IPS DF 19.7 (cell line): ENCODE measurements at places on chromosomes 16 and 17.

- DNase-seq = no peak
These were observed 32.7 kb upstream of the AXIN2 start for GRCh38 chr17:65593855-65594845.

- no peak for DNase-seq
These were observed 49.0 kb downstream of the RBFOX1 start for GRCh38 chr16:7381671-7382070.

DNA sequence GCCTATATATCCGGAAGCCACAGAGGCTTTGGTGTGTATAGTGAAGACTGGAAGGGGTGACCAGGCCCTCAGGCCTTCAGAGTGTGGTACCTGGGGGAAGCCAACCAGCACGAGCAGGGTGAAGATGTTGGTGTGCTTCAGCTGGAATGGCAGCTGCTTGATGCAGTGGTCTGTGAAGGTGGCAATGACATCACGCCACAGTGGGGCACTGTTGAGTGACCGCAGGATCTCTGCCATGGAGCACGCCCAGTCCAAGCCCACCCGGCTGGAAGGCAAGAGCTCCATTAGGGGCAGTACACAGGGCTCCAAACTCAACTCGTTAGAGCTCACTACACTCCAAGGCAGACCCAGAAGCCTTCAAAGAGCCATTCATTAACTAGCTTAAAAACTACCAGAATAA is 68.5 kb upstream of the ATP2A3 start:
- DNase-seq = no peak

GRCh38 chr17:56030009-56030624 is 123.2 kb upstream of the ANKFN1 start:
- DNase-seq = no peak

DNA sequence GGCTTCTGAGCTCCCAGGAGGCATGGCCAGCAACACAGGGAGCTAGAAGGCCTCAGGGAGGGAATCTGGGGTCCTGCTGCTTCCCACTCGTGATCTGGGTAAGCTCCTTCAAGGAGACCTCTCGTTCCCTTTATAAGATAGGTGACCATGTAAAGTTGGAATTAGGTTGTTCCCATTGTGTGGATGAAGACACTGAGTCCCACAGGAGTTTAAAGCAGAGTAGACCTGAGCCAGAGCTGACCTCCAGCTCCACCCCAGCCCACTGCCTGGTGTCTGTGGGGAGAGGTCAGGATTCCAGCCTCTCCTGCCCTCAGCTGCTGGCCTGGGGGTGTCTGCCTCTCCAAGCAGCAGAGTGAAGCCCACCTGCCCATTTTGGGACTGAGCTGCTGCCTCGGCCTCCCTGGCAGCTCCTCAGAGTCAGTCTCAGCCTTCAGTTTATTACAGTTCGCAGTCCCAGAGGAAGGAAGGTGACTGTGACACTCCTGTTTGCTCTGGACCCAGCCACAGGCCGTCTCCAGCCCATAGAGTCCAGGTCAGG is 33.1 kb upstream of the LGALS9 start:
- DNase-seq = no peak
